Activated naive CD4-positive, alpha-beta T cell (primary cell): ENCODE measurements at places on chromosomes 2 and 18.

GRCh38 chr2:31202041-31202440 is 15.3 kb downstream of the CAPN14 start:
- DNase-seq = no peak

DNA sequence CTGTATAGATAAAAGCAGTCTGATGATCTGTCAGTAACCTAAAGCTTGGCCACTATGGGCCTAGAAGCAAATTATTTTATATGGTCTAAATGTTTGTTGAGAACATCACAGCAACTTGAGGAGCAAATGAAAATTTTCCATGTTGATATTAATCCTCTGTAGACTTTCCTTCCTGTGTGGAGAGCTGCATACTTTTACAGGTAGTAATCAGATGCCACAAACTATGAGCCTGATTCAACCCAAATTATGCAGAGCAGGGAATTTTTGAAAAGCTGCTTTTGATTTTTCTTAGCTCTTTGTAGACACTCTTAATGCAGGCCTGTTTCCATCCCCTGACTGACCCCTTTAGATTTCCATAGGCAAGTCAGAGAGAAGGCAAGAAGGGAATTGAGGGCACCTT is 17.3 kb downstream of the PAX3 start:
- no peak for DNase-seq

GRCh38 chr2:26668041-26668440 is 24.5 kb upstream of the KCNK3 start:
- DNase-seq = no peak

- DNase-seq = no peak
Measured at GRCh38 chr18:59885579-59886163, 14.1 kb upstream of the PMAIP1 start.

- no peak for DNase-seq
Measured at GRCh38 chr2:95179451-95179850, 13.8 kb downstream of the ZNF2 start.

DNA sequence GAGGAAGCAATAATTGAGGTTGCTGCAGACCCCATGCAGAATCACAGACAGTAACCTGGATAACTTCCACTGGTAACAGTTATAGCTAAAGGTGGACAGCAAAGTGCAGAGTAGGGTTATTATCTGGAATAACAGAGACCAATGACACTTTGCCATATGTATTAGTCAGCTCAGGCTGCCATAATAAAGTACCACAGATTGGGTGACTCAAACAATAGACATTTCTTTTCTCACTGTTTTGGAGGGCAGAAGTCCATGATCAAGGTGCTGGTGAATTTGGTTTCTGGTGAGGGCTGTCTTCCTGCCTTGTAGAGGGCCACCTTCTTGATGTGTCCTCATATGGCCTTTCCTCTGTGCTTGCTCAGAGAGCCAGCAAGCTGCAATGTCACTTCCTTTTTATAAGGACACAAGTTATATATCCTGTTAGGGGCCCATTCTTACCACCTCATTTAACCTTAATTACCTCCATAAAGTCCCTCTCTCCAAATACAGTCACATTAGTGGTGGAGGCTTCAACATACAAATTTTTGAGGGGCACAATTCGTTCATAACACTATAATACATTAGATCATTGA is 191.0 kb upstream of the LRP1B start:
- DNase-seq = no peak

DNA sequence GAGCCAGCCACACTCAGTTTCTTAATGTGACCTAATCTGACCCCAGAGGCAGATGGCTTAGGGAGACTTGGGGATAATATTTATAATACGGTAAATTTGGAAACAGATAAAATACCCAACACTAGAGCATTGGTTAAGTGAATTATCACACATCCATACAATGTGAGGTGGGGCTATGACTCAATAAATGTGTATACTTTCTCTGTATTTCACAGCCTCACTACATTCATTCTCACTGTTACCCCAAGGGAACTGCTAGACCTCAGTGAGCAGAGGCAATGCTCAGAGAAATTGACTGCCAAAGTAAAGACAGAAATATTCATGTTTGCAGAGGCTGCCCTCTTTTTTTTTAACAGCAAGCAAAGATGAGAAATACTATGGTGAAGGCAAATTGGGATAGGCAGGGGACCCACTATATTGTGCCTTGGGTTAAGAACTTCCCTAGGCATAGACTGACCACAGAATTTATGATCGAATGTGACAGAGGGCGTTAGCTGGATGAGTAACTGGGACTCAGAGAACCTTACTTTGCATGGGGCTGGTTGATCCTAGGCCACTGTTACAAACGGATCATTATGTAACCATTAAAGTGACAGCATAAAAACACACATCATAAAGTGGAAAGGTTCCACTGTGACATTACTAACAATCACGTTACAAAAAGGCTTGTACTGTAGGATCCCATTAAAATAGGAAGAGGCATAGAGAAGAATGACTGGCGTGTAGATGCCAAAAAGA is 246.0 kb upstream of the LYPD1 start:
- no peak for DNase-seq
